ENCODE measurements at places on chromosomes 3 and 15.
A peak's percentile ranks its signal among the peaks of the same experiment; 100 is the strongest.

GRCh38 chr3:6739288-6739687, 121.6 kb upstream of the GRM7 start:
- DNase-seq, result no peak

DNA sequence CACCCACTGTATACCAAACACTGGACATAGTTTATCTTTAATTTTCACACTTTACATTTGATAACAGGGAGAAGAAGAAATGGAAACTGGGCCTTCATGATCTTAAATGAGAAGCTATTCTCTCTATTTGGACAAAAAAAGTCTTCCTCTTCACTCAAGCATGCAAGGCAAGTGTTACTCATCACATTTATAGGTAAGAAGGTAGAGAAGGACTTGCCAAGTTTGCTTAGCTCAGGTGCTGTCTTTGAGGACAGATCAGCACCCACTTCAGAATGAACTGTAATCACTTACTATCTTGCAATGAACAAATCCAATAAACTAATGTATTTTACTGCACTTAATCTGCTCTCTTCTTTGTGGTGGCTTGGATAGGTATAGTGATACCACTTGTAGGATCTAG, 1.1 kb upstream of the MYH15 start:
- no peak for DNase-seq

DNA sequence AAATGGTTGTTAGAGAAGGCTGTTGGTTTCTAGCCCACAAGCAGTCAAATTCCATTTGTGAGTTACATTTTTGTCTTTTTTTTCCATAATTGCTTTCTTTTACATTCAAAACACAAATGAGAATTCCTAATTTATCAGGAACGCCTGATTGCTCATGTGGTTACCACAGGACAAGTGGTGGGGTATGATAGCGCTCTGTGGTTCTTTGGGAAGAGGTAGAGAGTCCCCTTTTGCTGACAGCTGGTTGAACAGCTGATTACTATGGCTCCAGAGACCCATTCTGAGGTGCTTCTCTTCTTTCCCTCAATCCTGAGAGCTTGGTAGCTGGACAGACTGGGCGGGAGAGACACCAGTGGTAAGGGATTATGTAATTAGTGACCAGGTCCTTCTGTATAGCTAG, 24.4 kb downstream of the CNOT10 start:
- DNase-seq, result no peak

DNA sequence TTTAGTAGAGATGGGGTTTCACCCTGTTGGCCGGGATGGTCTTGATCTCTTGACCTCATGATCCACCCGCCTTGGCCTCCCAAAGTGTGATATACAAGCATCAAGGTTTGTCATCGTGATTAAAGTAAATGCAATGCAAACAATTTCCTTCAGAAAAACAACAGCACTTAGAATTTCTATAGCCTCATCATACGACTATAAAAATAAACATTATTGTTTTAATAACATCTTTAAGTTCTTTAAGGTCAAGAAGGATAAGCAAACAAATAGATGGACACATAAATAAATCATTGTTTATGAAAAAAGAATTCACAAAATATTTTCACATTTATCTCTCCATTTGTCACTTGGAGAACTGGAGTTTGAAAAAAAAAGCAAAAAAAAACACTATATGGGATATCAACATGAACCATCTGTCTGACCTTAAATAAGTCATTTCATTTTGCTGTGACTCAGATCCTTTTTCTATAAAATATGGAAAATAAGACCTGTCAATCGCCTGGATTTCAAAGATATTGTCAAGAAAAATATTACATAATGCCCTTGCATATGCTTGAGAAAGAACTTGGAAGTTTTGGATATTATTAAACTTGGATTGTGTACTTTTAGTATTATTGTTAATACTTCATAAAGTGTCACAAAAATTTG, 642.0 kb upstream of the KCNMB2 start:
- DNase-seq, result no peak

- DNase-seq, result no peak
Observed at GRCh38 chr3:122167630-122168029, 15.8 kb upstream of the CASR start.

DNA sequence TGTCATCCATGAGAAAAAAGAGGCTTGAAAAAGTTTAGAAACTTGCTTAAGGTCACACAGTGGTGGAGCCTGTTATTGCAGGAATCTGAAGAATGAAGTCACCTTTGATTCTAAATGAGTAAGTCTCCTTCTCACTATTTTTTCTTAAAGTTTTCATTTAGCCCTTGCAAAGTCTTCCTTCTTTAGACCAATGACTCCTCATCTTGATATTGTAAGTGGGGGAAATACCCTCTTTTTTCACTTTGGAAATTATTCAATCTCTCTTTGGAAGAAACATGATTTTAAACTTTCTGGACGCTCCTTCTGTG, 787 bp upstream of the SLMAP start:
- no peak for DNase-seq

DNA sequence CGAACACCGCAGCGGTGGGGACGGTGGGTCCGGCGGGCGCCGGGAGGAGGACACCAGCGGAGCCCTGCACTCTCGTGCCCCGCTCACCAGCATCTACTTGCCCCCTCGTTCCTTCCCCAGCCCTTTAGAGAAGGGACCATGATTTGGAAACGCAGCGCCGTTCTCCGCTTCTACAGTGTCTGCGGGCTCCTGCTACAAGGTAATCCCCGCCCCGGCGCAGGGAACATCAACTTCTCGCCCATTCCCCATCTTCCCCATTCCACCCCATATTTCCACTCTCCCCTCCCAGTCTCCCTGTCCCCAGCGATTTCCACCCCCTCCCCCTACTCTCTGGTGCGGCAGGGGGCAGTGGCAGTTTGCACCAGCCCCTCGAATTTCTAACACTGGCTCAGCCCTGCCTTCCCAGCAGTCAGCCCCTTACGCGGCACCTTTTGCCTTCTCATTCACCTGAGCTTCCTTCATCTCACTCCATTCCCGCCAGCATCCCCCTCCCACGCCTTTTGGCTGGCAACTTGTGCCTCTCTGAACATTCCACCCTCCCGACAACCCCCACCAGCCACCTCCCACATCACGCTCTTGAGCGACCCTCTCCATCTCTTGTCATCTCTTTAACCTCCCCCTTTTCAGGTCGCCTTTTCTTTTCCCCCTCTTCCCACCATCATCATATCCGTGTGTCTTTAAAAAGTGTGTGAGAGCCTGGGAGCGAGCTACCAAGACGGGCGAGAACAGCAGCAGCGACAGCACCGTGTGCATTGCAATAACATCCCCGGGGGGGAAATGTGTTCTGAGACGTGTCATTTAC, 882 bp downstream of the CADM2 start:
- DNase-seq, result no peak

- DNase-seq, result no peak
Observed at GRCh38 chr3:41053220-41053619, 146.1 kb upstream of the CTNNB1 start.

GRCh38 chr15:77800305-77800704, 167.6 kb upstream of the LINGO1 start:
- DNase-seq, result no peak

DNA sequence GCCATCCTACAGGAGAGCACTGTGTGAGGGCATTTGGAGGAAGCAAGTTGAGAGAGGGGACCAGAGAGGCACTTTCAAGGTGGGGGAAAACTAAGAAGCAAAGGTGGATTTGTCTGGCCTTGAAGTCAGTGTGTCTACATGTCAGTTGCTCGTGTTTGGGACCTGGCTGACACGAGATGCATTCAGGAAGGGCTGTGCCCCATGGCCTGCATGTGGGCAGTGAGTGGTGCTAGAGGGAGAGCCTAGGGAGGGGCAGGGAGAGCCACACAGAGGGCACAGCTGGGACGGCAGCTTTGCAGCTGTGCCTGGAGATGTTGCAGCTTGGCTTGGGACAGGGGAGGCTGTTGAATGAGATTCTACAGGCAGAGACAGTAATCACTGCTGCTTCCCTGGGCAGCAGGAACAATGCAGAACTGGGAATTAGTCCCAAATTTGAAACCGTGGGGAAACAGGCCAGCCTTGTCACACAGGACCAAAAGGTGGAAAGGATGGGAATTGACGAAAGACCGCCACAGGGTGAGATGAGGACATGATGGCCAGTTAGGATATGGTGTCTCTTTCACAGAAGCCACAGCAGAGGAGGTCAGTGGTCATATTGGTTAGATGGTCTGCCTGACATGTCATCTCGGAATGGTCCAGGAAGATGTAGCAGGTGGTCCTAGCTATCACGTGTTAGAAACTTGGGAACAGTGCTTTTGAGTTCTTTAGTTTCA, 10.0 kb downstream of the SEC61A1 start:
- no peak for DNase-seq

GRCh38 chr15:90711842-90712241, 5.3 kb upstream of the BLM start:
- no peak for DNase-seq

DNA sequence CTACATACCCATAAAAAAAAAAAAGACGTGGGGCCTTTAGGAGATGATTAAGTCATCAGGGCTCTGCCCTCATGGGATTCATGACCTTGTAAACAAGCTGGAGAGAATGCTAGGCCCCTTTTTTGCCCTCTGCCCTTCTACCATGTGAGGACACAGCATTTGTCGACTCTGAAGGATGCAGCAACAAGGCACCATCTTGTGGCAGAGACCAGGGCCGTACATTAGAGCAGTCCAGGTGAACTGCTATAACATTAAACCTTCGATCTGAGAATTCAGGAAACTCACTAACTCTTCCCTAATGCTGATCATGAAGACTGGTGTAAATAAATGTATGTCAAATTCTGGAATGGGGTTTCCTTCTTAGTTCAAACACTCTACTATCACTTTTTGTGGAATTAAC, 30.7 kb upstream of the SIAH2 start:
- no peak for DNase-seq

GRCh38 chr3:192812743-192813383, 85.5 kb upstream of the FGF12 start:
- DNase-seq, result peak; percentile 63
